Stimulated activated CD4-positive, alpha-beta T cell treated with anti-CD3 and anti-CD28 coated beads, TNF-alpha, amount 100 ng/mL, for 48 hours (primary cell): ENCODE measurements at places on chromosomes 7 and 10.

DNA sequence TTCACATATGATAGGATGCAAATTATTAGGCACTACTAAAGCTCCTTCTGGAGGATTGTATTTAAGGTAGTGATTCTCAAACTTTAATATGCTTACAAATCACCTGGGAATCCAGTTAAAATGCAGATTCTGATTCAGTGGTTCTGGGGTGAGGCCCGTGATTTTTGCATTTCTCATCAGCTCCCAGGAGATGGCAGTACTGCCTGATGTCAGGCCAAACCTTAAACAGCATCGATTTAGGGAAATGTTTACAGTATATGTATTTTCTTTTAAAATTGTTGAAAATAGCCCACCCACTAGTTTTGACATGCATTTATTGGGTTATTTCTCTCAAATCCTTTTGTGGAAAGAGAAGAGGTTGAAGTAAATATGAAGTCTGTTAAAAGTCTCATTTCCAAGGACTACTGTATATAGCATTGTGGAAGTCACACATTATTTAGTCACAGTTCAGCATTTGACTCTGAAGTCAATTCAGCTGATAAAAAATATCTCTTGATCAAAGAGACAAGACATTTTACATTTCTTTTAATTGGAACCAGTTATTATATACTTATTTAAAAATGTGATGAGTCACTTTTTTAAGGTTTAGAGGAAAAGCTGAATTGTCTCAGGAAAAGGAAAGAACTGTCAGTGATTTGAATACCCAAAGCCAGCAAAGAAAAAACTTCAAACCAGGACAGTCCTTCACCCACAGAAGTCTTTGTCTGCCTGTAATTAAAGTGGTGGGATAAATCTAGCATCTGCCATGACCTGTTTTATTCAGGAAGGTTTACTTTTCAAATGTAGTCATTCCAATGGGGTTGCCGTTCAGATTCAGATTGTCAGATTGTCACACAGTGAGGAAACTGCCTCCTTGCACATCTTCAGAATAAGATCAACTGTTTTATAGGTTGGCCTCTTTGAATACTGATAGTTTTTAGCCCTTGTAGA is 21.1 kb upstream of the HBP1 start:
- no peak for DNase-seq

DNA sequence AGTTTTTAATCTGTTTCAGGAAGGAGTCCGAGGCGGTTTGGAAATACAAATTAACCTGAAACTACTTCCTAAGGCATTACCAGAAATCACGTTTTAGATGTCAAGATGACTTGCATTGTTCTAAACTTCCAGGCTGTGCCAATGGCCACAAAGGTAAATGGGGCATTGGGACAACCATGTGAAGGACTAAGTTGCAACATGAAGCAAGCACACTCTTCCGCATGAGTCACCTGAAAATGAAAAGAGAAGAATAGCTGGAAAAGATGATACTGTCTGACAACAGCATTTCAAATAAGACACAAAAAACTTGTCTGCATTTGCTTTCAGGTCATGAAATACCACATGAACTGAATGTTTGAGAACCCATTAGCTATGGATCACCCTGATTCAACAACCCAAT is 262.1 kb downstream of the AHR start:
- no peak for DNase-seq

DNA sequence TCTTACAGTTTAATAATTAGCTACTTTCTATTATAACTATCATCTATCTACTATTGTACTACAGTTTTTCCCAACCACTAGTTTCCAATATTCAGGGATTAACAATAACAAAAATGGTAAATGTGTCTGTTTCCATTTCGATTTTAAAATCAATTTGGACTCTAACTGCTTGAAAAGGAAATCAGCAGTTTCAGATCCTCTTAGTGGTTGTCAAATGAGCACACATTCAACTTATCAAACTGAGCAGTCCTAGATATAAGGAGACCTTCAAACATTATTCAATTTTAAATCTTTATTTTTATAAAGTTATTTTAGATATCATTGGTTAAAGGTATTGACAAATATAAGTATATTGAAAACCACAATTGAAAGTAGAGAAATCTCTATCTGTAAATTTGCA is 46.8 kb upstream of the CD36 start:
- DNase-seq, result no peak

GRCh38 chr7:38743899-38744298 is 112.7 kb upstream of the AMPH start:
- DNase-seq, result no peak

- no peak for DNase-seq
These were observed 831 bp downstream of the CCDC7 start for GRCh38 chr10:32446536-32447406.
